WTC11 (cell line): ENCODE measurements at places on chromosomes 16 and 17. TPM values are rescaled to one million over a fixed set of nuclear protein-coding genes. Genes with fewer than 3 reads are reported as not detected.

KRT32 gene
- not detected in 3 replicates for total RNA-seq

CEP295NL gene
- 0.61 to 0.89 TPM (median 0.89 TPM) in 3 replicates for total RNA-seq

TBC1D16 gene
- 89.8 to 96.1 TPM (median 90.4 TPM) in 3 replicates for total RNA-seq

GRIN2C gene
- total RNA-seq: 0.14 to 0.31 TPM (median 0.23 TPM) in 3 replicates

PERCC1 gene
- not detected in 3 replicates for total RNA-seq

TXNDC17 gene
- 148 to 157 TPM (median 151 TPM) in 3 replicates for total RNA-seq

OR4D1 gene
- 0.17 to 0.41 TPM (median 0.39 TPM) in 3 replicates for total RNA-seq

GRAPL gene
- total RNA-seq: 0.50 to 0.60 TPM (median 0.55 TPM) in 3 replicates

GRCh38 chr17:40432864-40433528 lies 10.3 kb upstream of the IGFBP4 start:
- no peak overlapping the region for H3K4me3 ChIP-seq
- no peak for DNase-seq
- H3K27me3 ChIP-seq: peaks cover 3% of the 10 kb centered on the region; the same call in 1 of the 2 replicates

DNA sequence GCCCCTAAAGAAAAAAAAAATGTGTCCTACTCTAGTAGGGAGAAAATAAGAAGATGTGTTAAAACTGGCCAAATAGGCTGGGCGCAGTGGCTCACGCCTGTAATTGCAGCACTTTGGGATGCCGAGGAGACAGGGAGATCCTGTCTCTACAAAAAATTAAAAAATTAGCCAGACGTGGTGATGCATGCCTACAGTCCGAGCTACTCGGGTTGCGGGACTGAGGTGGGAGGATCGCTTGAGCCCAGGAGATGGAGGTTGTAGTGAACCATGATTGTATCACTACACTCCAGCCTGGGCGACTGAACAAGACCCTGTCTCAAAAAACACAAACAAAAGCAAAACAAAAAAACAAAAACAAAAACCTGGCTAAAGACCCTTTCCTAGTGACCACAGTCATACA lies 15.9 kb downstream of the ZFHX3 start:
- DNase-seq: no peak
- no peaks in the 10 kb centered on the region for H3K36me3 ChIP-seq
- peaks cover 100% of the 10 kb centered on the region for H3K27me3 ChIP-seq
- no peak overlapping the region for H3K27ac ChIP-seq
- no peak overlapping the region for H3K4me3 ChIP-seq

GRCh38 chr17:75587675-75588595 lies at the start of gene MYO15B:
Gene MYO15B, plus strand, starts transcription at chr17:75587800. Its CDS starts 258 bp downstream, at chr17:75588058.
- peaks cover 25% of the 10 kb centered on the region for H3K27me3 ChIP-seq
- DNase-seq: peak; percentile 72
- no peak within 1 kb of the TSS for H3K27ac ChIP-seq
- H3K4me3 ChIP-seq: peak within 1 kb of the TSS; percentile 65
- peaks cover 5% of the 10 kb centered on the region for H3K4me1 ChIP-seq

DNA sequence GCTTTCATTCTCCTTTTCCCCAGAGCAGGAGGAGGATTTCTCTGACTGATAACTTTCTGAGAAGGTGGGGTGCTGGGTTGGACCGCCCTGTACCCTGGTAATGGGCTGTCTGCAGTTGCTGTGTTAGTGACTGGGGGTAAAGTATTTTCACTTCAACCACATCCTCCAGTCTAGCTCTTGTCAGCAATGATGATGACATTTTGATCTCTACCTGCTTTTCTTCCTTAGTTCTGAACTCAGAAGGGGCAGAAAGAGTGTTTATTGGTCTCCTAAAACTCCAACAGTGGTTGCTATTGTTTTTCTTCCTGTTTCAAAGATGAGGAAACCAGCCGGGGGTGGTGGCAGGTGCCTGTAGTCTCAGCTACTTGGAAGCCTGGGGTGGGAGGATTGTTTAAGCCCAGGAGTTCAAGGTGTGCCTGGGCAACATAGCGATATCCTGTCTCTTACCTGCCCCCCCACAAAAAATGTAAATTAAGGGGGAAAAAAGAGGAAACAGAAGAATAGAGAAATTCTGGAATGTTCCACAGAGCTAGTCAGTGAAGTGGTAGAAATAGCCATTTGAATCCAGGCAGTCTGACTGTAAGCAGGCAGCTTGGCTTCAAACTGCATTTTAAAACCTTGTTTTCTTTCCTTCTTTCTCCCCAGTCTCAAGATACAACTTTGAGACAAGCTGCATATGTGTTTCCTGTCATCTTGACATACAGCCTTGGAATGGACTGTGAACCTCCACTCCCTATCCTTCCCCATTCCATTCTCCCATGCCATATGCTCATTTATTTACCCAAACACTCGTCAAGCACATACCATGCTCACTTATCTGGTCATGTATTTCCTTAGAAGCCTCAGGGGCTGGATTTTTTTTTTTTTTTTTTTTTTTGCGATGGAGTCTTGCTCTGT lies 3.3 kb upstream of the N4BP1 start:
- peaks cover 36% of the 10 kb centered on the region for H3K4me1 ChIP-seq
- peak overlapping the region; percentile 83 for H3K27ac ChIP-seq
- no peaks in the 10 kb centered on the region for H3K27me3 ChIP-seq
- H3K36me3 ChIP-seq: peaks cover 2% of the 10 kb centered on the region; the same call in 1 of the 2 replicates

- no peaks in the 10 kb centered on the region for H3K27me3 ChIP-seq
- no peak for DNase-seq
- no peaks in the 10 kb centered on the region for H3K4me1 ChIP-seq
- H3K4me3 ChIP-seq: no peak overlapping the region
- no peak overlapping the region for H3K27ac ChIP-seq
These were observed 18.6 kb upstream of the MED13 start for GRCh38 chr17:62083651-62084050.

DNA sequence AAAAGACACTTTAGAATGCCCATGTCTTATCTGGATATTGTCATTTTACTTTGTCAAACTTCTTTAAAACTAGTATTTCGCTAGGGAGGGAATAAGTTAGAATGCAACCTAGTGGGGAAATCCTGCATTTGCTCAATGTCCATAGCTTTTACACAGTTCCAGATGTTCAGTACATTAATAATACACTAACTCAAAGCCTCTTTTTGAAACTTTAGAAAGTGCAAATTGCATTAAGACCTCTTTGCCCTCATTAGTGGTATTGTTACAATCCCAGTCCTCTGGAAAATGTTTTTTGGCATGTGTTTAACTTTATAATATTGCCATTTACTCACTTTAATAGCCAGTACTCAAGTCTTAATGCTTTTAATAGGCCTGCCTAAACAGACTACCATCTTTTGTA lies 106.8 kb downstream of the BRIP1 start:
- H3K36me3 ChIP-seq: peaks cover 13% of the 10 kb centered on the region
- no peak for DNase-seq
- H3K4me1 ChIP-seq: peaks cover 3% of the 10 kb centered on the region
- H3K4me3 ChIP-seq: no peak overlapping the region

GRCh38 chr16:48537909-48538745 lies 71.9 kb downstream of the N4BP1 start:
- peaks cover 17% of the 10 kb centered on the region for H3K36me3 ChIP-seq
- no peak overlapping the region for H3K4me3 ChIP-seq
- no peak for DNase-seq
- H3K27ac ChIP-seq: peak overlapping the region; percentile 39; the same call in 1 of the 2 replicates
- H3K27me3 ChIP-seq: no peaks in the 10 kb centered on the region

- H3K4me3 ChIP-seq: no peak overlapping the region
- H3K4me1 ChIP-seq: peaks cover 9% of the 10 kb centered on the region
- no peak for DNase-seq
- H3K27me3 ChIP-seq: no peaks in the 10 kb centered on the region
These were observed 145.6 kb upstream of the MYOCD start for GRCh38 chr17:12519956-12520594.

- peaks cover 24% of the 10 kb centered on the region for H3K36me3 ChIP-seq
- H3K27me3 ChIP-seq: no peaks in the 10 kb centered on the region
- no peak for DNase-seq
- peaks cover 5% of the 10 kb centered on the region for H3K4me1 ChIP-seq
These were observed 31.6 kb upstream of the BCAS3 start for GRCh38 chr17:60645918-60646523.

DNA sequence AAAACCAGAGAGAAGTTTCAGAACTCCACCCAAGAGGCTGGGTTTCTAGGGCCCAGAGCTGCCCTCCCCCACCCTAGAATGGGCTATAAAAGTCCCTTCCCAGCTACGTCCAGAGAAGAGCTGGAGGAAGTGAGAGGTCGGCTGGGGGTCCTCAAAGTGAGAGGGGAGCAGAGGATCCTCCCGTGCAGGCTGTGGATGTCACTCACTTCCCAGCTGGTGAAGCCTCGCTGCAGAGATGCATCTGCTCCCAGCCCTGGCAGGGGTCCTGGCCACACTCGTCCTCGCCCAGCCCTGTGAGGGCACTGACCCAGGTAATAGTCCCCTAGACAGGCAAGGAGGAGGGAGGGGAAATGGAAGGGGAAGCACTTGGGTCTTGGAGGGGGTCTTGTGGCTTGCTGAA lies at the start of gene EPX:
TSS of gene EPX (plus strand) at position 115 of the 400 bp plus-strand sequence. CDS start at position 236, 121 bp downstream.
- H3K36me3 ChIP-seq: no peaks in the 10 kb centered on the region
- peaks cover 6% of the 10 kb centered on the region; the same call in 1 of the 2 replicates for H3K4me1 ChIP-seq
- DNase-seq: no peak
- peaks cover 7% of the 10 kb centered on the region; the same call in 1 of the 2 replicates for H3K27me3 ChIP-seq
- no peak within 1 kb of the TSS for H3K27ac ChIP-seq

- peak overlapping the region; percentile 79 for H3K4me3 ChIP-seq
- H3K27ac ChIP-seq: peak overlapping the region; percentile 98
- DNase-seq: peak; percentile 81
- peaks cover 15% of the 10 kb centered on the region for H3K4me1 ChIP-seq
- H3K27me3 ChIP-seq: peaks cover 7% of the 10 kb centered on the region
- peaks cover 34% of the 10 kb centered on the region for H3K36me3 ChIP-seq
These were observed 16.3 kb upstream of the AURKB start for GRCh38 chr17:8226536-8227237.

DNA sequence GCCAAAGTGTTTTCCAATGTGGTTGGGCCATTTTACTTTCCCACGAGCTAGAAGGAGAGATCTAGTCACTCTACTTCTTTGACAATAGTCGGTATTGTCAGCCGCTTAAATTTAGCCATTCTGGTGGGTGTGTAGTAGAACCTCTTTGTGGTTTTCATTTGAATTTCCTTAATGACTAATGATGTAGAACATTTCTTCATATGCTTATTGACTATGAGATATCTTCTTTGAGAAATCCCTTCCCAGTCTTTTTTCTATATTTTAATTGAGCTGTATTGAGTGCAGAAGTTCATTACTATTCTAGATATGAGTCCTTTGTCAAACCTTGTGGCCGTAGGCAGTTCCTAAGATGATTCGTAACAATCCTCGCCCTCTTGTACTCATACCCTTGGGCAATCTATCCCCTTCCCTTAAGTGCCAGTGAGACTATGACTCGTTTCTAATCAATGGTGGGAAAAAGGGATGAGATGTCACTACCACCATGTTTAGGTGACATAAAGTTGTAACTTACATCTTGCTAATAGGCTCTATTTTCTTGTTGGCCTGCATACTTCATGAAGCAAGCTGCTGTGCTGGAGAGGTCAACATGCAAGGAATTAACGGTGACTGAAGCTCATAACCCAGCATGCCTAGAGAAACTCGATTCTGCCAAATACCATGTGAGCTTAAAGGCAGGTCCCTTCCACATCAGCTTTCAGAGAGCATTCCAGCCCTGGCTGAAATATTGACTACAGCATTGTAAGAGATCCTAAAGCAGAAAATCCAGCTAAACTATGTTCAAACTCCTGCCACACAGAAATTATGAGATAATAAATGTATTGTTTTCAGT lies 817.9 kb upstream of the SOX9 start:
- no peak overlapping the region for H3K27ac ChIP-seq
- H3K27me3 ChIP-seq: peaks cover 6% of the 10 kb centered on the region
- H3K4me3 ChIP-seq: no peak overlapping the region
- peaks cover 18% of the 10 kb centered on the region for H3K4me1 ChIP-seq
- DNase-seq: no peak
- peaks cover 20% of the 10 kb centered on the region for H3K36me3 ChIP-seq

DNA sequence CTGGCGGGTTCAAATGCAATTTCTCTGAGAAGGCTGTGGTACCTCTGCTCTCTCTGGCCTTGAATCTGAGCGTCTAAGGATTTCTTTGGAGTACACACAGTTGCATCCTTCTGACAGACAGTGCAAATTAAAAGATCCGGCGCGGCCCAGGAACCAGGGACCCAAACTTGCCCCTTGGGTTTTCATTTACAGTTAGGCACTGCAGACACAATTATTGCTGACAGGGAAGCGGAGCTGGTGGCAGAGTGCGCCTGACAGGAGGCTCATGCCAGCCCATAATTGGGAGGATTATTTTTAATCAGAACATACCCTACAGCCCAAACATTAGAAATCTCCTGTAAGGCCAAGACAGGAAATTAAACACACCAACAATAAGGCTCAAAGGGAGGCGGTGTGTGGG lies 1023.4 kb upstream of the RBFOX1 start:
- H3K4me3 ChIP-seq: no peak overlapping the region
- H3K4me1 ChIP-seq: no peaks in the 10 kb centered on the region
- peaks cover 68% of the 10 kb centered on the region for H3K36me3 ChIP-seq

DNA sequence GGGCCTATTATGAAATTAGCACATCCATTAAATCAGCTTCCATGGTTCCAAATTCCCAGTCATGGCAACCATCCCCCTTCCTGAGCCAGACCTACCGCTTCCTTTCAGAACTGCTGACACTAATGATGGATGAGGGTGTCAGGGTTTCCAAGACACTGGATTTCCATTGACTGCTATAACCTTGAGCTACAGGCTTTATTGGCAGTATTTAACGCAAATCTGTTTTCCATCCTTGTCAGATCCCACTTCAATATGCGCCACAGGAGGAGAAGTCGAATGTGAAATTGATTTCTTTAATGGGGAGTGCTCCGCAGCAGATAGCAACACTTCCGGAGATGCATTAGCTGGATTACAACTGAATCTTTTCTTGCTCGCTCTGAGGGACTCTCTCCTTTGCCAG lies 197.1 kb downstream of the HS3ST4 start:
- H3K4me1 ChIP-seq: peaks cover 37% of the 10 kb centered on the region
- no peaks in the 10 kb centered on the region for H3K27me3 ChIP-seq
- DNase-seq: no peak
- H3K27ac ChIP-seq: no peak overlapping the region
- no peaks in the 10 kb centered on the region; the same call in 1 of the 2 replicates for H3K36me3 ChIP-seq

DNA sequence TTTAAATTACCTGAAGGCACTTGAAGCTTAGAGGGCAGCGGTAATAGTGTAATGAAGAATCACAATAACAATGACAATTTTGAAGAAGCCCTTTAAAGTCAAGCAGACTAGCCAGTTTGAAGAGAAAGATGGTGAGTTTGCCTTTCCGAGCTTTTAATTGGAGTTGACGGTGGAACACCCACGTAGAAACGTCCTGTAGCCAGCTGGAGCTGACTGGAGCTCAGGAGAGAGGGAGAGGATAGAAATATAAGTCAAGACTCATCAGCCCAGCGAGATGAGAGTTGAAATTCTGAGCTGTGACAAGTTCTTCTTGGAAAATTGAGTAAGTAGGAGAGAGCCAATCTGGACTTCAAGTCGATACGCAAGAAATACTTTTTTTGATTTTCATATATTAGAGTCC lies 91.7 kb upstream of the CACNG3 start:
- H3K27ac ChIP-seq: peak overlapping the region; percentile 73
- no peak for DNase-seq
- peaks cover 25% of the 10 kb centered on the region for H3K4me1 ChIP-seq
